ENCODE measurements at places on chromosomes 5 and 9. TPM values are rescaled to one million over a fixed set of nuclear protein-coding genes. Genes with fewer than 3 reads are reported as not detected.

Gene SPATA31A3
- not detected for total RNA-seq

Gene ABHD17B
- 16.7 TPM for total RNA-seq

Gene ORM2
- total RNA-seq: not detected

Gene PAEP
- total RNA-seq: not detected

Gene ANAPC2
- total RNA-seq: 70.0 TPM

Gene GPRIN1
- 9.3 TPM for total RNA-seq

Gene JAKMIP2
- not detected for total RNA-seq

Gene COL15A1
- not detected for total RNA-seq

Gene DMGDH
- total RNA-seq: not detected

Gene ASTN2
- total RNA-seq: 1.6 TPM

Gene TAF11L5
- not detected for total RNA-seq

Gene UCK1
- total RNA-seq: 24.1 TPM

Gene KDM3B
- total RNA-seq: 52.6 TPM

Gene UGT3A1
- not detected for total RNA-seq

Gene SOWAHA
- not detected for total RNA-seq

Gene GLRA1
- not detected for total RNA-seq

Gene SGTB
- 14.1 TPM for total RNA-seq

Gene KCTD16
- total RNA-seq: 0.49 TPM

Gene ANKRD18B
- total RNA-seq: 12.2 TPM

Gene ZNF79
- 10.6 TPM for total RNA-seq

Gene SAPCD2
- 27.8 TPM for total RNA-seq

Gene PCDHAC1
- total RNA-seq: not detected

Gene PCA3
- total RNA-seq: 0.32 TPM

Gene ANKRD20A1
- total RNA-seq: 2.5 TPM

Gene SECISBP2
- 34.1 TPM for total RNA-seq

Gene CTNND2
- not detected for total RNA-seq

Gene SLC45A2
- total RNA-seq: not detected

Gene MYOT
- not detected for total RNA-seq

Gene SHOC1
- total RNA-seq: not detected

Gene BTNL8
- total RNA-seq: not detected

Gene NME5
- 1.4 TPM for total RNA-seq

Gene ARID3C
- not detected for total RNA-seq

Gene ANXA2R
- total RNA-seq: 6.6 TPM
